ENCODE measurements at places on chromosomes 2 and 18.

DNA sequence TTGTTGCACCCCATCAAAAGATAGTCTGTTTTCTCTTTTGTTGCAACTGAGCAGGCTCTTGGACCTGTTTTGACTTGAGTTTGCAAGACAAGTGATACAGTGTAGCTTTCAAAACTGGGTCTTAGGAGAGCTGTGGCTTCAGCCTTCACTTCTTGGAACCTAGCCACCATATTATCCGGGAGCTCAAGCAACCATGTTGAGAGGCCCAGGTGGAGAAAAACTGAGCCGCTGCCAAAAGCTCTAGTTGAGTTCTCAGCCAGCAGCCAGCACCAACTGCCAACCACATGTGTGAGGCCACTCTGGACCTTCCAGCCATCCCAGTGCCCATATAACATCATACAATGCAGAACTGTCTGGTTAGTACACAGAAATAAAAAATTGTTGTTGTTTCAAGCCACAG, 5.4 kb downstream of the CACNB4 start:
- no peak for DNase-seq

- DNase-seq, result no peak
Observed at GRCh38 chr2:140512106-140512505, 1618.7 kb downstream of the LRP1B start.

DNA sequence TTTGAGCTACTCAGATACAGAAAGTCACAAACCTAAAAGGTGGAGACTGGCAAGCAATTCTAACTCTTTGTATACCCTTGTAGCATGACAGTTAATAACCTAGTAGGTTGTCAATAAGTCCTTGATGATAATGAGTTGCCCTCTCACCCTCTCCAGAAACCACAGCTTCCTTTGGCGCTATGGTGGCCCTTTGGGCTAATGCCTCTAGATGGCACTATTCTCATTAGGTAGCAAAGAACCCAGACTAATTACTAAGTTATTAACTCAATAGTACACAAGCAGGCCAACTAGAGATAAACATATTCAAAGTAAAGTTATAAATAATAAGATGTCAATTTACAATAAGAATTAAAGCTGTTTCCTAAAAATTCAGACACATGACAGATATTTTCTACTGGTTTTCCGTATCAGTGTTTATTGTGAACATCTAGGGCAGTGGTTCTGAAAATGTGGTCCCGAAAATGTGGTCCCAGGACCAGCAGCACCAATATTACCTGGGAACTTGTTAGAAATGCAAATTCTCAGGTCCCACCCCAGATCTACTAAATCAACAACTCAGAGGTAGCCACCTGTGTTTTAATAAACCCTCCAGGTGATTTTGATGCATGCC, 41.1 kb downstream of the LDAH start:
- DNase-seq, result no peak

DNA sequence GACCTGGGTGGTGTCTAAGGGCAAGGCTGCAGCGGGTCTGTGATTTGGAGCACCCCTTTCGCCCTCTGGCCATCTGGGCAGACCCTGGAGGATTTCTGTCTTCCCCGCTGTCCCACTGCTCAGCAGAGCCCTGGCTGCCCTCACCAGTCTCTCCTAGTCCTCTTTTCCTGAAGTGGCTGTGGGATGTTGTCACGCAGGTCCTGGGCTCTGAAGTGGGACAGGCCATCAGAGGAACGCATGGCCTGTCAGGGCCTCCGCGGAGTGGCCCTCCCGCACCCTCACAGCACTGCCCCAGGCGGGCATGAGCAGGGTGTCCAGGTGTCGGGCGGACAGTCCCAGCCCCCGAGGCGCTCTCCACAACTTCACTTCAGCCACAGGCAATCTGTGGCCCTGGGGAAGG, 1.1 kb upstream of the TMEM185B start:
- DNase-seq, result no peak

- no peak for DNase-seq
Observed at GRCh38 chr2:196380575-196380974, 209.2 kb upstream of the STK17B start.

DNA sequence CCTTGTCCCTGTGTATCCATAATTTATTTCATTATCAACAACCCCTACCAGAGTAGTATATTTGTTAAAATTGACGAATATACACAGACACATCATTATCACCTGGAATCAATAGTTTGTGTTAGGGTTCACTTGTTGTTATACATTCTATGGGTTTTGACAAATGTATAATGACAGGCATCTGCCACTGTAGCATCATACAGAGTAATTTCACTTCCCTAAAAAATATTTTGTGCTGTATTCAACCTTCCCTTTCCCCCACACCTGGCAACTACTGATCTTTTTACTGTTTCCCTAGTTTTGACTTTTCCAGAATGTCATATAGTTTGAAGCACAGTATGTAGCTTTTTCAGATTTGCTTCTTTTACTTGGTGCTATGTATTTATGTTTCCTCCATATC, 132.0 kb downstream of the ZNF804A start:
- DNase-seq, result no peak

GRCh38 chr2:37322368-37322767, 2.3 kb downstream of the PRKD3 start:
- DNase-seq, result no peak

DNA sequence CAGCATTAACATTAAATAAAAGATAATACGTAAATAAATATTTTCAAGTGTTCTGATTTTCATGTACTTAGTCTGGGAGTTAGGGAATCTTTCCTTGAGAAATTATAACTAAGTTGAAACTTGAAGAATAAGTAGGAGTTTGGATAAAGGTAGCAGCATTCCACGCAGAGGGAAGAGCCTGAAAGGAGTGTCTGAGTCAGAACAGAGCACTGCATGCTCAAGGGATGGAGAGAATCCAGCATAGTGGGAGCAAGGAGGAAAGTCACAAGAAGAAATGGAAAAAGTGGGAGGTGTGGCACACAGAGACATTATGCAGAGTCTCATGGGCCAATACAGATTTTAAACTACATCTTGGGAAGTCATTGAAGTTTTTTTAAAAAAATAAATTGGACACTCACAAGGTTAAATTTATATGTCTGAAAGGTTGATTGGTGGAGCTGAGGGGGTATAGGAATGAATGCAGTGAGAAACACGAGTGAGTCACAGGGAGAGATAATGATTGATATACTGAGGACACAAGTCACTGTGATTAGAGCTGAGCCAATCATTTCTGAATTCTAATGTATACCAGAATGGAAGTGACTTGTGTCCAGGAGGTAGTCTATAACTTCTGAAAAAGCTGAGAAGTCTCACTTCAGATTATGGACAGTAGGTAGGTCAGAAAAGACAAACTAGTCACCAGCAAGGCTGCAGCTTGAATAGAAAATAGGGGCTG, 66.9 kb downstream of the ICOS start:
- DNase-seq, result no peak

- no peak for DNase-seq
Observed at GRCh38 chr18:25136416-25137196, 215.4 kb downstream of the ZNF521 start.
